Right cardiac atrium (tissue), 5 donors: ENCODE measurements at places on chromosomes 12 and 14. TPM values are rescaled to one million over a fixed set of nuclear protein-coding genes. Genes with fewer than 3 reads are reported as not detected.

AMN gene
- not detected for total RNA-seq

CNPY2 gene
- total RNA-seq: 65.1 TPM

DNA sequence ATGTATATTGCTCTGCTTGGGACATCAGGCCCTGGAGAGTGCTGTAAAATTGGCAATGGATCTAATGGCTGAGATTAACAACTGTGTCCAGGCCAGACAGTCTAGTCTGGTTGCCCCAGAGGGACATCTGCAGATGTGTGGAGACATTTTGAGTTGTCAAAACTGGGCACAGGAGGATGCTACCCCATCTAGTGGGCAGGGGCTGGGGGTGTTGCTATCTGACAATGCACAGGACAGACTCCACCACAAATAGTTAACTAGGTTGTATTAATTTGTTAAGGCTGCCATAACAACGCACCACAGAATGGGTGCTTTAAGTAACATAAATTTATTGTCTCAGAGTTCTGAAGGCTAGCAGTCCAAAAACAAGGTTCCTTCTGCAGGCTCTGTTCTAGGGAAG is 302.5 kb upstream of the AMIGO2 start:
- DNase-seq: no peak

DNA sequence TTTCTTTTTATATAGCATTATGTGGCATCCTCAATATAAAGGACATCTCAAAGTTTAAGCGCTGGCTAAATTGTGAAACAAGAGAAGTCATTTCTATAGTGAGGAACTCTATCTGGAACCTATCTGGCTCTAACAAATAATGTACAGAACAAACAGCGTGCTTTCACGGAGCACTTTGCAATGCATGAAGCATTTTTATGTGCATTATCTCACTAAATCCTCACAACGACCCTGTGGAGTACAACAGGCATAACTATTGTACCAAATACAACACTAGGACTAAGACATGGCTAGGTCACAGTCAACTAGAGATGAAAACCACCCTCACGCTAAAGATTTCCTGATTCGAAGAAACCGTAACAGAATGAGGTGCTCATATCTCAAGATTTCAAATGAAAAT is 8.6 kb downstream of the SPPL3 start:
- DNase-seq: no peak

RNF212B gene
- not detected for total RNA-seq

DNA sequence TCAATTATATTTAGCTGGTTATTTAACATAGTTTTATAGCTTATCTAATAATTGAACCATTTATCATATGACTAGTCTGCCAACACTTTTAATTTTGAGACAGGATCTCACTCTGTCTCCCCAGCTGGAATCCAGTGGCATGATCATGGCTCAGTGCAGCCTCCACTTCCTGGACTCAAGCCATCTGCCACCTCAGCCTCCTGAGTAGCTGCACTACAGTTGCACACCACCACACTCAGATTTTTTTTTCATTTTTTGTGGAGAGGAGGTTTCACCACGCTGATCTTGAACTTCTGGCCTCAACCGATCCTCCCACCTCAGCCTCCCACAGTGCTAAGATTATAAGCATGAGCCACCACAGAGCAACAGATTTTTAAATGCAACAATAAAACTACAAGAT is 151.4 kb upstream of the MDGA2 start:
- DNase-seq: no peak
